ENCODE measurements at places on chromosomes 1 and 21.

GRCh38 chr21:19608101-19608621, 1204.6 kb upstream of the TMPRSS15 start:
- no peak for DNase-seq

DNA sequence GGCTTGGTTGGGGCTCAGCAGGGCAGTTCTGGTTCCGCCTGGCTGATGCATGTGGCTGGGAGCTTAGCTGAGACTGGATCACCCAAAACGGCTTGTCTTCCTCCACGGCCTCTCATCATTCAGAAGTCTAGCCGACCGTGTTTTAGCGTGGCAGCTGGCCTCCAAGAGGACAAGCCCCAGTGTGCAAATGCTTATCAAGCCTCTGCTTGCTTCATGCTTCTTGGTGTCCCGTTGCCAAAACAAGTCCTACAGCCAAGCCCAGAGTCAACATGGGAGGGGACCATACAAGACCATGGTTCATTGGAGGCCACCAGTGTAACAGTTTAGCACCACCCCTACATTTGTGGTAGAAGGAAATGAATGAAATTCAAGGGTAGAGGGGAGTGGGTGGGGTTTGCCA, 10.5 kb upstream of the KDF1 start:
- DNase-seq = no peak

GRCh38 chr21:46069719-46070279, 28.1 kb upstream of the COL6A2 start:
- no peak for DNase-seq

DNA sequence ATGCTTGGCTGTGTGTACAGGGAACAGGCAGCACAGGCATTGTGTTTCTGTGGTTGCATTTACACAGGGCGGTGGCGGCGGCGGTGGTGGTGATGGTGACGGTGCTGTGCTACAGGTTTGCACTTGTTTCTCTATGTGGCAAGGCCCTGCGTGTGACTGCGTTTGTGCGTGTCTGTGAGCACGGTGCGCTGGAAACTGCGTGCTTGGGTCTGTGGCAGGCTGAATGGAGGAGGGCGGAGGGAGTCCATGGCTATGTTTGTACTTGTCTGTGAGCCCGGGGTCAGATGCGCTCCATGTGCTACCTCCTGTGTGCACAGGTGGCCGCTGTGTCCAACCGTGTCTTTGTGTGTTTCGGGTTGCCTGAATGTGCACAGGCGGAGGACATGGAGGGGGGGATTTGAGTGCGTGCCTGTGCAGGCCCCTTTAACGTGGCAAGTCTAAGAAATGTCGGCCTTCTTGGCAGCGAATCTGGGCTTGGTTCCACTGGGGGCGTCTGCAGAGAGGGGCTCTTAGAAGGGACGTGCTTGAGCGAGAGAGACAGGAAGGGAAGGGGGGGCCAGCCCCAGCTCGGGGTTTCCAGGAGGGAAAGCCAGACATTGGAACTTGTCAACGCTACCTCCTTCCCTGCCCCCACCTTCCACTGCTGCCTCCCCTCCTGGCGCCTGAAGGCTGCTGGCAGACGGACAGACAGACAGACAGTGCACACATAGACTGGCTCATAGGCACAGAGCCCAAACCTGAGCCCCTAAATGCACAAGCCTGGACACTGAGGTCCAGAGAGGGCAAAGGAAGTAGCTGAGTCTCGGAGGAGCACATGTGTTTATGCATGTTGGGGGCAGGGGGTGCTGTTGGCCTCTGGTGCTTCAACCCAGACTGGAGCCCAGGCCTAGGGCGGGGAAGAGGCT, 32.7 kb upstream of the WASF2 start:
- DNase-seq = peak; percentile 58

DNA sequence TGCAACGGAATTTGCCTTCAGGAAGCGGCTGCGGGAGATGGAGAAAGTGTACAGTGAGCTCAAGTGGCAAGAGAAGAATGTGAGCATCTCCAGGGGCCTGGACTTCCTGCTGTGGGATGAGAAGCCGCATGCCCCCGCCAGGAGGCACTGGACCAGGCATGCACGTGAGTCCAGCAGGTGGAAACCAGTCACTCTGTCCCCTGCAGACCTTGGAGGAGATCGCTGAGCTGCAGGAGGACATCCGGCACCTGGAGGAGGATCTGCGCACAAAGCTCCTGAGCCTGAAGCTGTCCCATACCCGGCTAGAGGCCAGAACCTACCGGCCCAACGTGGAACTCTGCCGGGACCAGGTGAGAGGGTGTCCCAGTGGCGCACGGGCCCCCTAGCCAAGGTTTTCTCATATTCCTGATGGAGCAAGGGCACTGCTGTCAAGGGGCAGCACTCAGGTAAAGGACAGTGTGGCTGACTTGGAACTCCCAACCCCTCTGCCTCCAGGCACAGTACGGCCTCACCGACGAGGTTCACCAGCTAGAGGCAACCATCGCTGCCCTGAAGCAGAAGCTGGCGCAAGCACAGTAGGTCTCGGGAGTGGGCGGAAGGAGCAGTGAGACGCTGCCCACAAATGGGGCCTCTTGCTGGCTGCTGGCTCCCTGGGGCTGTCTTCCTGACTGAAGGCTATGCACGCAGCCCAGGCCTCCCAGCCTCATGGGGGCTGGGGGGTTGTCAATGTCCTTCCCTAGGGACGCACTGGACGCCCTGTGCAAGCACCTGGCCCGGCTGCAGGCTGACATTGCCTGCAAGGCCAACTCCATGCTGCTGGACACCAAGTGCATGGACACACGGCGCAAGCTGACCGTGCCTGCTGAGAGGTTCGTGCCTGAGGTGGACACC, 1.2 kb upstream of the ADPRS start:
- DNase-seq = peak; percentile 10

- DNase-seq = no peak
These were observed 35.1 kb downstream of the PIGM start for GRCh38 chr1:159996653-159997052.

DNA sequence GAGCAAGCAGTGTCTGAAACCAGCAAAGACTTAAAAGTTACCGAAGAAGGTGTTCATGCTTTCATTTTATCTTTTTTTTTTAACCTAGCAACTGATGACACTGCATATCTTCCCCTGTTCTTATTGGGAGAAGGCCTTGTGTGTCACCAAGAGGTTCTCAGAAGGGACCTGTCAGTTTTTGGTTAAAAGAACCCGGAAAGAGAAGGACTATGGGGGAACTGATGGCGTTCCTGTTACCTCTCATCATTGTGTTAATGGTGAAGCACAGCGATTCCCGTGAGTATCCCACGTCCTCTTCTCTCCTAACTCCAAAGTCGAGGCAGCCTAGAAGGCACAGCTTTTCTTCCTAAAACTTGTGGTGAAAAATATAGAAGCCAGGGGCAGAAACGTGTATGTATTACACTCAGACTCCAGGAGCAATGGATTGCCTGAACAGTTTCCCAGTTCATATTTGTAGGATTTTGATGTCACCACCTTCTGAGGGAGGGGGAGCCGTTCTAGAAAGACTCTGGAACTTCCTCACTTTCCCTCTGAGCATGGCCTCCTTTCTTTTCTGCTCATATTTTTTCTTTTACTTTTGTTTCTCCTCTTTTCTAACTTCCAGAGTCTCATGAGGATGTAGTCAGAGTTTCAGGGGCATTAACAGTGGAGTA, at the start of gene MR1:
TSS of gene MR1 (plus strand) at position 185 of the 653 bp plus-strand sequence. CDS start at position 210, 25 bp downstream.
- no peak for DNase-seq

- DNase-seq = no peak
These were observed 67.1 kb downstream of the LHX9 start for GRCh38 chr1:197984289-197984688.
